Urothelium cell line (cell line): ENCODE measurements at places on chromosomes 13 and 19.

GRCh38 chr19:5131506-5132205 is 162.7 kb downstream of the KDM4B start:
- DNase-seq: no peak

DNA sequence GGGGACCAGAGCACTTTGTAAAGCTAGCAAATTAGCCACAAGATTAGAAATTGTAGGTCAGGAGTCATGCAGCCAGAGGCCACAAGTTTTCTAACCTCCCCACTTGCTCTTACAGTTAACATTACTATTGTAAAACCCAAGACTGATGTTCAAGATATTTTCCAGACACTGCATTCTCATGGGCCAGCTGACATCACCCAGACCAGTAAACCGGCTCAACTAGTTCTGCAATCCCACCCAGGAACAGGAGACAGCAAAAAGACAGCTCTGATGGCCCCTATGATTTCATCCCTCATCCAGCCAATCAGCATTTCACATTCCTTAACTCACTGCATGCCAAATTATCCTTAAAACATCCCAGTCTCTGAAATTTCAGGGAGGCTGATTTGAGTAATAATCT is 178.5 kb downstream of the PRR20E start:
- no peak for DNase-seq

GRCh38 chr13:30431269-30431940 is 9.1 kb downstream of the UBE2L5 start:
- peak; percentile 16 for DNase-seq

DNA sequence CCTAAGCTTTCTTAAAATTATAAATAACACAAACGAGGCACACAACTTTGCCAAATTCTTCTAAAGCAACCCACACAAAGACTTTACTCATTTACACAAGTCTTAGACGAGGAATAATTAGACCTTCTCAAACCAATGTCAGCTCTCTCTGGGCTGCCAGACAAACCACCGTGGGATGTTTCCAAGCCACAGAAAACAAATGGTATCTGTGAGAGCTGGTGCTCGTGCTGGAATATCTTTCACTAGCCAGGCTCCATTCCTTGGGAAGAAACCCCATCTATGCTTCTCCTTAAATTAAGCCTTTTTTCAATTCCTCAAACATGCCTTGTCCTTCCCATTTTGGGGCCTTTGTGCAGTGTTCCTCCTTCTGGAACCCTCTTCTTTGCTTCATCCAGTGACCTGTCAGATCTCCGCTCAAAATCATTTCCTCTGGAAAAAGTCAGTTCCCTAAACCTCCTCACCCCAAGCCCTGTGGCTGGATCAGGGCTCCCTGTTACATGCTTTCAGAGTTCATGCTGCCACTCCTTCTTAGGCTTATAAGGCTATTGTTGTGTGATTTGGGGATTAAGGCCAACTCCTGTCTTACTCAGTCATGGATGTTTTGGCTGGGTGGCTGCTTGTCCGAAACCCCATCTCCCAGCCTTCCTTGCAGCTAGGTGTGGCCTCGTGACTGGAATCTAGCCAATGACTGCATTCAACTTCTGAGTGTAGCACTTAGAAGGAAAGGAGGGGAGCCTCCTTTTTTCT is 64.2 kb upstream of the GTF2F2 start:
- no peak for DNase-seq

DNA sequence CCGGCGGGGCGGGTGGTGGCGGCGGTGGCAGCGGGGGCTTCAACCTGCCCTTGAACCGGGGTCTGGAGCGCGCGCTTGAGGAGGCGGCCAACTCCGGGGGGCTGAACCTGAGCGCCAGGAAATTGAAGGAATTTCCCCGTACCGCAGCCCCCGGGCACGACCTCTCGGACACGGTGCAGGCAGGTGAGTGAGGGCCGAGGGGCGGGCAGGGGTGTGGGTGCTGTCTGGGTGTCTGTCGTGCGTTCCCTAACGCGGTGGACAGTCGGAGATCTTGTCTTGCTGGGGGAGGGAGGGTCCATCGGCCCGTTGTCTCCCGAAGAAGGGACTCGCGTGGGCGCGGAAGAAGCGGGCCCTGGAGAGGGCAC is 533 bp downstream of the LRCH1 start:
- no peak for DNase-seq

- no peak for DNase-seq
Observed at GRCh38 chr13:45859705-45860104, 8.2 kb upstream of the SIAH3 start.
